ENCODE measurements at places on chromosomes 6 and 20.

GRCh38 chr6:20427856-20428255 is 26.2 kb downstream of the E2F3 start:
- DNase-seq, result no peak

DNA sequence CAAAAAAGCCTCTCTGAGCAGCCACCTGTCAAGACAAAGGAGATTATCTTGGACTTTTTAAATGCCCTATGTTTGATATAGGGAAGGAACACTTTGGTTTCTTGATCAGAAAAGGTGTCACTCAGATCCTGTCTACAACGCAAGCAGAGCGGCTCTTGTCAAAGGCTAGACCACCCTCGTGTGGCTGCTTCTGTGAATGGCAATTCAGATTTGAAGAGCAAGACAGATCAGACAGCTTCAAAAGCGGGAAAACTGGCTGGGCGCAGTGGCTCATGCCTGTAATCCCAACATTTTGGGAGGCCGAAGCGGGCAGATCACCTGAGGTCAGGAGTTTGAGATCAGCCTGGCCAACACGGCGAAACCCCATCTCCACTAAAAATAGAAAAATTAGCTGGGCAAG is 10.1 kb upstream of the NXT1 start:
- no peak for DNase-seq

DNA sequence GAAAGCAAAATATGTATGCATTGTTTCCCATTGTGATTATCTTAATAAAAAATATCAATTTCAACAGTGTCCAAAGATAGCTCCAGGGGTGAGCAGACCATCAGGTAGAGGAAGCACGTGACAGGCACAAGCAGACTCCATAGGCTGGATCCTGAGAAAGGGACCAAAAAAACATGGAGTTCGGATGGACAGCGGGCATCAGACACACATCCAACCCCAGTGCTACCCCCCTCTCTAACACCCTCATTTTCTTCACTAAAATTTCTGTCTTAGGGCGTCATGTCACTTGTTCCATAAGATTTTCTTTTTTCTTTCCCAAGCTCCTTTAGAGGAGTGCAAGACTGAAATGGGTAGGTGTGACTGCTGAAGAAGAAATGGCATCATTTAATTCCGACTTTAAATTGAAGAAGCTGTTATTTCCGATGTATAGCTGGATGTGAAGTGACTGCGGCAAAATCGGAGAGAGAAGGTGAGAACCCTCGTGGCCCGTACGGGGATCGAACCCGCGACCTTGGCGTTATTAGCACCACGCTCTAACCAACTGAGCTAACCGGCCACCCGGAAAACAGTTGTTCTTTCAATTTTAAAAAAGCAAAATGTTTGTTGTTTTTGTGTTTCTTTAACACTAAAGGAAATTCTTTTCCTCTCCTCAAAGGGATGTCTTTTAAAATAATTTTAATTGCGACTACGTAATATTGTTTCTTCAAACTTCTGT is 10.3 kb upstream of the PRSS16 start:
- no peak for DNase-seq

DNA sequence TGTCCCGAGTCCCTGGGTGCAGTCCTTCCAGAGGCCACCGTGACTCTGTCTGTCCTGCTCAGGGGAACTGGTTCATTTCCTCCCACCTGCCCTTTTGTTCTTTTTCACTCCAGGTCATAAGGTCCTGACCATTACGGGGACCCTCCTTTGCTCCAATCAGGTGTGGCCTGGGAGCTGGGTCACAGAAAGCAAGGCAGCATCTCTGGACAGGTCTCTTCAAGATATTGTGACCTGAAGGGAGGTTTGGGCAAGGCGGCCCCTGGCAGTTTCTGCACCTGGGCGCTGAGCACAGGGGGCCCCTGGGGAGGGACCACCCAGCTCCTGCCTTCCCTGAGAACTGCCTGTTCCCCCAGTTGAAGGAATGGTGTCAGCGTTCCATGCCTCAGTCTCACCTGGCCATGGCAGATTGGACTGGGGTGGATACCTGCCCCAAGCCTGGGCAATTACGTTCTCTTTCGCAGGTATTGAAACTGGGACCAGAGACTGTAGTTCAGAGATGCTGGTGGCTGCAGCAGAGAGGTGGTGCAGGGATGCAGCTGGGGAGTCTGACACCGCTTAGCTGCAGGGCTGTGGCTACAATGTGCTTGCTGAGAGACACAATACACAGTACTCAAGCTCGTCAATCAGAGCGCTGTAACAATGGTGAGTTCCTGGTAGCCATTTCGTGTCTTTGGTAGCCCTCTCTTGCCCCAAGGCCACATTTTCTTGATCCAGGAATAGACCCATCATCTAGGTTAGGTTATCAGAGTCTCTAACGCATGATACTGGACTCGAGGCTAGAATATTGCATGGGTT is 15.6 kb upstream of the NELFCD start:
- DNase-seq, result no peak

DNA sequence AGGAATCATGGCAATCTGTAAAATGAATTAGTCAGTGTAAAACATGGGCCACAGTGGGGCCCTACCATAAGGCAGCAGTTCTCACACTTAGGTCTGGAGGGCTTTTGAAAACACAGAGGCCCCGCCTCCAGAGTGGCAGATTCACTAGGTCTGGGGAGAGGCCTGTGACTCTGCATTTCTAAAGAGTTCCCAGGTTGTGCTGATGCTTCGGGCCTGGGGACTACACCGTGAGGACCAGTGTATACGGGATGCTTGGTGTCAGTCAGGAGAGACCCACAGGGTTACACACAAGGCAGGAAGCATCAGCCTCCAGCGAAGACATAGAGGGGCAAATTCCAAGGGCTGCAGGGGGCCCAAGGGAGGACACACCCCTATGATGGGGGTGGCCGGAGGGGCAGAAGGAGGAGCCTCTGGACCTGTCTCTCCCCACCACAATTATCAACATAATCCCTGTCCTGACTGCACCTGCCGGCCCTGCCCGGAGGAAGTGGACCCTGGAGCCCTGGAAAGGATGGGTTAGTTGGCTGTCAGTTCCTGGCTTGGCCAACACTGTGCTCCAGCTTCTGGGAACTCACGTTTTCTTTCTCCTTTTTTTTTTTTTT is 46.7 kb downstream of the FGD2 start:
- DNase-seq, result no peak

DNA sequence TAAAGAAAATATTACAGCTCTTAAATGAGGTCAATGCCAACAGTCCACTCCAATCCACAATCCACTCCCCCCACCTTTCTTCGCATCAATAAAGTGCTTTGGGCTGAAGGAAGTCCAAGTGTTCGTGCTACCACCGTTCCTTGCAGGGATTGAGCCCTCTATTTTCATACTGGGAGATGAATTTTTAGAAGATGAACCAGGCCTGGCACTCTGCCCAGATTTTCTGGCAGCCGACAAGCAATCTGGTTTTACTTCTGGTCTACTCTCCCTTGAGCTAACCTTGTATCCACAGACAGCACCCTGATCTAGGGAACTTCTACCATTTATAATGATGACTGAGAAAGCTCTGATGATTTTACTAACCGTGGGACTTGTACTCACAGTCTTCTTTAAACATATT is 72.3 kb downstream of the BTBD9 start:
- DNase-seq, result no peak

DNA sequence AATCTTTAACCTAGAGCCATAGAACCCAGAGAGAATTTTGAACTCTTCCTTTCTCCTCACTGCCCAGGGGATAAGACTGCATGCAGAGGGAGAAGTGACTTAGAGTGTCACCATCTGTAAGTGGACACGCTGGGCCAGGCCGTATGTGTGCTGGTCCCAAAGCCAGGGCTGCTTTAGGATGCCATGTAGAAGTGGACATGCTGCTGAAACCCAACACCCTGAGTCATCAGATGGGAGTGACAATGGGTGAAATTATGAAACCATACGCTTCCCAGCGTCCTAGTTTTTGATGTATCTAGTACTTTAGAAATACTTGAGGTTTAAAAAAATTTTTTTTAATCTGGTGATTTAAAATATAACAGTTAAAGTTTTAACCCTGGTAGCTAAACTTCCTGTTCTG is 191.1 kb downstream of the FNDC1 start:
- no peak for DNase-seq

- DNase-seq, result no peak
These were observed 167.4 kb upstream of the OLIG3 start for GRCh38 chr6:137661601-137662000.

- no peak for DNase-seq
These were observed 66.8 kb upstream of the IYD start for GRCh38 chr6:150301846-150302519.

- no peak for DNase-seq
These were observed 149.8 kb downstream of the TTLL2 start for GRCh38 chr6:167474725-167475124.

DNA sequence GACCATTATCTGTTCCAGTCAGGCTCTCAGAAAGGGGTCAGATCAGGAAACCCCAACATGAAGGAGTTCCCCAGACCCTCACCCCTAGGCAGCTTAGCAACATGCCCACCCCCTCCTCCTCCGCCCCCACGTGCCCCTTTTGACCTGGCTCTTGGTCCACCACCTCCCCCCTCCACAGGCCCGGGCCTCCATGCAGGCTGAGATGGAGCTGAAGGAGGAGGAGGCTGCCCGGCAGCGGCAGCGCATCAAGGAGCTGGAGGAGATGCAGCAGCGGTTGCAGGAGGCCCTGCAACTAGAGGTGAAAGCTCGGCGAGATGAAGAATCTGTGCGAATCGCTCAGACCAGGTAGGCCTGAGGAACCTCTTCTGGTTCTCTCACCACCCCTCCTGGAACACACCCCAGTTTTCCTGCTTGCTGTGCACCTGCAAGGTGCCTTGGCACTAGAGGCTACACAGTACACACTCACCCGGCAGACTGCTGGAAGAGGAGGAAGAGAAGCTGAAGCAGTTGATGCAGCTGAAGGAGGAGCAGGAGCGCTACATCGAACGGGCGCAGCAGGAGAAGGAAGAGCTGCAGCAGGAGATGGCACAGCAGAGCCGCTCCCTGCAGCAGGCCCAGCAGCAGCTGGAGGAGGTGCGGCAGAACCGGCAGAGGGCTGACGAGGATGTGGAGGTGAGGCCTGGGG is 21.9 kb downstream of the DEF6 start:
- no peak for DNase-seq

DNA sequence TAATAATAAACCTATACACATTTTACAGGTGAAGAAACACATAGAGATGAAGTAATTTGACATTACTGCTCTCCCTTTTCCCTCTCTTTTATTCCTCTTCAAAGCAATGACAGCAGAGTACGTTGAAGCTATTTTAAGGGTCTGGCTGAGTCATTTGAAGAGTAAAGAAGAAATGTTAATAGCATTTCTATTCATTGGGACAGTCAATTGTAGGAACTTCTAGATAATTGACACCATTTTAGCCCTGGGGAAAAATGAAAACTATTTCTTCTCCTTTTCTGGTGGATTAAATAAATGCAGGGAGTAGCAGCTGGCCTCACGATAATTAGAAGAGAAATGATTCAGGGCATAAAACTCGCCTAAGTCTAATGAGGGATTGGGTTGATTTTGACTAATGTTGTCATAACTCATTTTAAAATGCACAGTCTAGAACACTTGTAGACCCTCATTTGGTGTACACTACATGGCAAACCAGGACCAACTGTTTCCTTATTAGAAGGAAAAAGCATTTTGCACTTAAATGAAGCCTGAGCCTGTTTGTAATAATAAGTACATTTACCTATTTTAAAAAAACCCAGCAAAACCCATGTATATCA is 48.1 kb downstream of the RIPOR2 start:
- no peak for DNase-seq

- no peak for DNase-seq
These were observed 105.0 kb downstream of the HUS1B start for GRCh38 chr6:551829-552350.

GRCh38 chr6:155538708-155539390 is 83.2 kb upstream of the NOX3 start:
- DNase-seq, result no peak

- DNase-seq, result no peak
These were observed 123.2 kb upstream of the ID4 start for GRCh38 chr6:19713984-19714383.

GRCh38 chr20:59603781-59604541 is at the start of gene PHACTR3:
TSS of gene PHACTR3 (plus strand) at chr20:59604540. CDS start at chr20:59605015, 475 bp downstream.
- DNase-seq, result no peak
